ENCODE measurements at places on chromosomes 2 and 18.

GRCh38 chr2:129754831-129755230 lies 224.6 kb upstream of the RAB6C start:
- no peak for DNase-seq
- no peaks in the 10 kb centered on the region for H3K4me1 ChIP-seq
- no peak overlapping the region for H3K4me3 ChIP-seq
- H3K27ac ChIP-seq: no peak overlapping the region

DNA sequence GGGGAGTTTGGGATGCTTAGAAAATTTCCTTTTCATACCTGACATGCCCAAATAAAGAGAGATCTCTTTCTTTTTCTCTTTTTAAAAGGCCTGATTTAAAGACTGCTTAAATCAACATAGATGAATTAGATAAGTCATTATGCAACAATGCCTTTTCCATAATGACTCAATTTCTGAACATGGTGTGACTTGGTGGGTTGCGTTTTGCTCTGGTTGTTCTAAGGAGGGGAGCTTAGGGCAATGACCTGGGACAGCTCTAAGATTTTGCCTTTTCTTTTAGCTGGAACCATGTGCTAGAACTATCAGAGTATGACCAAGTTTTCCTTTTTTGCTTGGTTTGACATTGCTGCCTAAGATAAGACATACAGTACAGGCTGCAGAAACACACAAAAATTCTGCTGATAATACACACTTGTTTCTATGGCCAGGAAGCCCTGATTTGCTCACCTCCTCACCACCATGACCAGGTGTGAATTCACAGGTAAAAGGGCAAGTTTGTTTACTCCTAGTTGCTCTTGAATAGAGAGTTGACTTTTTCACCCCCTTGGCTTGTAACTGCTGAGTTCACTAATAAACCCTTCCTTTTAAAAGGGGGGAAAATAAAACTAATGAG lies 58.1 kb upstream of the IL1RL1 start:
- H3K4me3 ChIP-seq: peak overlapping the region; percentile 2
- H3K36me3 ChIP-seq: peaks cover 6% of the 10 kb centered on the region
- H3K27me3 ChIP-seq: peaks cover 2% of the 10 kb centered on the region
- H3K27ac ChIP-seq: peak overlapping the region; percentile 81
- H3K4me1 ChIP-seq: peaks cover 53% of the 10 kb centered on the region

DNA sequence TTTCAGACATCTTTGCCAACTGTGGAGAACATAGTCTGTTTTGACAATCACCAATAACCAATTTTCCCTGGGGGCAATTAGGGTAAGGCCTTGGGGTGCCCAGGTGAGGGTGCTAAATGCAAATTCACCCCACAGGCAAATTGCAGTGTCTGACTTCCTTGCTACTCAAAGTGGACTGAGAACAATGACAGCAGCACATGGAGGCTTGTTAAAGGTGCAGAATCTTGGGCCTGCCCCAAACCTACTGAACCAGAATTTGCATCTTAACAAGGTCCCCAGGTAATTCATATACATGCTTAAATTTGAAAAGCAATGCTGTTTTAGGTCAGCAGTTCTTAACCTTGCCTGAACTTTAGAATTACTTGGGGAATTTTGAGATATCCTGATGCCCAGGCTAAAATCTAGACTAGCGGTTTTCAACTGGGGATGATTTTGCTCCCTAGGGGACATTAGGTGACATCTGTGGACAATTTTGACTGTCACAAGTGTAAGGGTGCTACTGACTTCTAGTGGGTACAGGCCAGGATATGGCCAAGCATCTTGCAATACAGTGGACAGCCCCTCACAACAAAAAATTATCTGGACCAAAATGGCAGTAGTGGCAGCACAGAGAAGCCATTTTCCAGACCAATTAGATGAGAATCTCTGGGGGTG lies 80.2 kb upstream of the GCFC2 start:
- H3K4me1 ChIP-seq: no peaks in the 10 kb centered on the region
- no peaks in the 10 kb centered on the region for H3K36me3 ChIP-seq
- H3K27ac ChIP-seq: no peak overlapping the region
- H3K4me3 ChIP-seq: no peak overlapping the region
- H3K27me3 ChIP-seq: peaks cover 2% of the 10 kb centered on the region

- H3K4me3 ChIP-seq: no peak overlapping the region
- H3K27ac ChIP-seq: no peak overlapping the region
- DNase-seq: no peak
- H3K27me3 ChIP-seq: no peaks in the 10 kb centered on the region
- no peaks in the 10 kb centered on the region for H3K36me3 ChIP-seq
Measured at GRCh38 chr18:68438983-68439382, 275.9 kb downstream of the TMX3 start.

GRCh38 chr2:190722061-190722759 lies 73.3 kb downstream of the NAB1 start:
- peak overlapping the region; percentile 97 for H3K27ac ChIP-seq
- no peaks in the 10 kb centered on the region for H3K36me3 ChIP-seq
- no peaks in the 10 kb centered on the region for H3K27me3 ChIP-seq
- H3K4me1 ChIP-seq: peaks cover 61% of the 10 kb centered on the region
- DNase-seq: peak; percentile 58

DNA sequence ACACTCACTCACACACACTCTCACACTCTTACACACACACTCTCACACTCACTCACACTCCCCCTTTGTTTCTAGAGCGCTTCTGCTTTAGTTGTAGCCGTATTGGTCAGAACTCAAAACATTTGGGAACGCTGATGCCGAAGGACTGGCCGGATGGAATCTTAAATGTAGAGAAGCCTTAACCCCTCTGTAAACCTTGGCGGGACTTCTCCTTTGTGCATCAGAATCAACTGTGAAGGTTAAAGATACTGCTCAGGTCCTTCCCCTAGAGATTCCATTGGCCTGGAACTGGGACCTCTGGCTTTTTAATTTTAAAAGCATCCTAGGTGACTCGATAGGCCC lies 18.3 kb downstream of the SH3BP4 start:
- H3K27me3 ChIP-seq: peaks cover 3% of the 10 kb centered on the region
- H3K4me1 ChIP-seq: no peaks in the 10 kb centered on the region
- H3K36me3 ChIP-seq: no peaks in the 10 kb centered on the region
- H3K4me3 ChIP-seq: no peak overlapping the region
- DNase-seq: no peak

DNA sequence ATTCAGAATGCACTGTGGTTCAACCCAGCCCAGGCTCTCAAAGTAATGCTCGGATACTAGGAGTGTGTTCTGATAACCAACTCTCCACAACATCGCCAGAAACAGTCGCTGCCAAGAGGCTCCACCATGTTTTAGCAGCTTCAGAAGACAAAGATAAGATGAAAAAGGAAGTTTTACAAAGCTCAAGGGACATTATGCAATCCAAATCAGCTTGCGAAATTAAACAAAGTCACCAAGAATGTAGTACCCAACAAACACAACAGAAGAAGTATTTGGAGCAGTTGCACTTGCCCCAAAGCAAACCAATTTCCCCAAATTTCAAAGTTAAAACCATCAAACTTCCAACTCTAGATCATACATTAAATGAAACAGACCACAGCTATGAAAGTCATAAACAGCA lies 360.9 kb downstream of the XIRP2 start:
- H3K4me1 ChIP-seq: no peaks in the 10 kb centered on the region
- H3K27me3 ChIP-seq: no peaks in the 10 kb centered on the region
- no peak for DNase-seq
- H3K27ac ChIP-seq: no peak overlapping the region
- H3K36me3 ChIP-seq: no peaks in the 10 kb centered on the region

DNA sequence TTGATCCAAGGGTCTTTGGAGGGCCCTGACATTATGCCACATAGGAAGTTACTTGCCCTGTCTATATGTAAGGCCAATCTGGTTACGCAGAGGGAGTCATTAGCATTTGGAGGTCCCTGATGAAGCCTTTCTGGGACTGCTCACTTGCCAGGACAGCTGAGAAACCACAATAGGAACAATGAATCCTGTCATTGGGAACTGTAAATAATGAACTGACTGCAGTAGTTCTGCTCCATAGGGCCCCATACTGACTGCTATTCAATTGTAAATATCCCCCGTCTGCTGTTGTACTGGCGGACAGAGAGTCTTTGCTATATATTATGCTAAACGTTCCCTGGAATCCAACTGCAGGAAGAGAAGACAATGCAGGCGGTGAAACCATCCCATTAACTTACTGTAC lies 149.4 kb upstream of the DCC start:
- H3K36me3 ChIP-seq: no peaks in the 10 kb centered on the region
- H3K4me3 ChIP-seq: no peak overlapping the region
- no peak for DNase-seq
- no peaks in the 10 kb centered on the region for H3K4me1 ChIP-seq

DNA sequence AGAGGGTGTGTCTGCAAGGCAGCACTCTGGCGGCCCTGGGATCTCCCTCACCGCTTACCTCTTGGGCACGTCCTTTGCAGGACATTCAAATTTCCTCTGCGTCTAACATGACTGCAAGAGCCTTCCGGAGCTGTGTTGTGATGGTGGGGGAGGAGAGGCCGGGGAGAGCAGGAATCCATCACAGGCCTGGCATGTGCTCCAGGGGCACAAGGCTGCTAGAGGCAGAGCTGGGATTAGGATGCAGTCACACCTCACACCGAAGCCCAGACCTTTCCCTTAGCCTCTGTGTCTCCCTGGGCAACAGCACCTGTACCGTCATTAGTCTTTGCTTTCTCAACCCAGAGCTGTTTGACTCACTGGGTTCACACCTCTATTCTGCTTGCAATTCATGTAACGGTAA lies 111.3 kb downstream of the CMPK2 start:
- H3K4me1 ChIP-seq: no peaks in the 10 kb centered on the region
- H3K27me3 ChIP-seq: peaks cover 5% of the 10 kb centered on the region
- H3K36me3 ChIP-seq: no peaks in the 10 kb centered on the region
- DNase-seq: no peak
- no peak overlapping the region for H3K4me3 ChIP-seq

GRCh38 chr2:150097901-150098531 lies 389.5 kb downstream of the RND3 start:
- H3K4me1 ChIP-seq: no peaks in the 10 kb centered on the region
- no peak overlapping the region for H3K4me3 ChIP-seq
- no peak overlapping the region for H3K27ac ChIP-seq
- no peaks in the 10 kb centered on the region for H3K36me3 ChIP-seq
- H3K27me3 ChIP-seq: no peaks in the 10 kb centered on the region

DNA sequence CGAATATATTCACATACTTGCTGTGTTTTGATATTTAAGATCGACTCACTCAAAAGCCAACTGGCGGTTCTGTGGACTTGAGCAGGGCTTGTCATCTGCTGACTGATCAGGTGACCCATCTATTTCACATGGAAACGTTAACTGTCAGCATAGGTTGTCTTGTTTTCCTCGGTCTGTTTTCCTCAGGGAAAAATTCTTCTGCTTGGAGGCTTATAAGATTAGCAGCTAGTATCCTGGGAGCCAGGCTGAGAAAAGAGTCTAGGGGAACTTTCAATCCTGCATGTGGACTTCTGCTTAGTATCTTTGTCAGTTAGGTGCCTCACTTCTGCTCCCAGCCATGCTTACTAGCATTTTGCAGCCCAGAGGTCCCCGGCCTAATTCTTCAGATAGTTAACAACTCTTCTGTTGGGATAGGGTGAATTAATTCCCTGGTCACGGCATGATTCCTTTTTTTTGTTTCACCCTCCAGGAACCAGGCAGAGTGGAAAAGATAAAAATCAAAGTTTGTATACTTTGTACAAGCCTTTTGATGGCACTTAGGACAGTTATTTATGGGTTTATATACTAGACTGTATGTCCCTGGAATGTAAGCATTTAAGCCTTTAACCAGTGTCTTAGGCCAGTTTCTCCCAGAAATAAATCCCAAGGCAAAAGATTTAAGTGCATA lies 226.0 kb downstream of the GULP1 start:
- H3K36me3 ChIP-seq: no peaks in the 10 kb centered on the region
- no peak for DNase-seq
- no peak overlapping the region for H3K27ac ChIP-seq
- H3K27me3 ChIP-seq: peaks cover 4% of the 10 kb centered on the region
- no peak overlapping the region for H3K4me3 ChIP-seq

DNA sequence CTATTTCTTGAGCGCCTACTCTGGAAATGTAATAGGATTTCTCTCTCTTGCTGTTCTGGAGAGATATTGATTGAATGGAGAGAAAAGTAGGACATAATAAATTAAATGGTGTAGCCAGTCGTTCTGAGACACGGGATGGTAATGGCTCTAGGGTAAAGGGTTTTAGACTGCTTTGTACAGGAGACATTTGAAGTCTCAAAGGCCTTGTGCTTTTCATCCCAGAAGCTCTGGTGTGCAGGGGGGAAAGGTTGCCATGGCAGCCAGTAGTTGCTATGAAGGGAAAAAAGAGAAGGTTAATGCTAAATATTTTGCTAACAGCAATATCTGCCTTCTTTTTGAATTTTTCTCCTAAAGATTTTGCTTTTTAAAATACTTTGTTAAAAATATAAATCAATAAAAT lies 359.3 kb downstream of the RIT2 start:
- H3K27me3 ChIP-seq: no peaks in the 10 kb centered on the region
- no peaks in the 10 kb centered on the region for H3K4me1 ChIP-seq
- no peak overlapping the region for H3K27ac ChIP-seq
- H3K4me3 ChIP-seq: no peak overlapping the region

GRCh38 chr2:99198103-99198841 lies 17.3 kb downstream of the MRPL30 start:
- H3K4me1 ChIP-seq: no peaks in the 10 kb centered on the region
- H3K27ac ChIP-seq: no peak overlapping the region
- H3K27me3 ChIP-seq: no peaks in the 10 kb centered on the region
- H3K36me3 ChIP-seq: peaks cover 20% of the 10 kb centered on the region

DNA sequence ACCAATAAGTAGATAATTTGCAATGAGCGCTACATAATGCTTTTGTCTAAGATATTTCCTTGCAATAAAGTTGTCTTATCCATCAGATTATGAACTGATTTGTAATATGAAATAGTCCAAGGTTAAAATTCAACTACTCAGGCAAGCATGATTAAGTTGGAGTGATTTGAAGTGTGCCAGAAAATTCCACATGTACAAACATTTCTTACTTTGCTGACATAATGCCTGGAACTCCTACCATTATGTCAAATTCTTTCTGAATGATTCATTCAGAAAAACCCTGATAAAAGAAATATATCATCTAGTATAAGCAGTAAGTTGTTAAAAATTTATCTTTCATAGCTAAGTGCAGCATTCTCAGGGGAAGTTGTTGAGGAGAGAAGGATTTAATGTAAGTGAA lies 87.3 kb downstream of the CBLN2 start:
- no peak overlapping the region for H3K4me3 ChIP-seq
- no peak for DNase-seq
- H3K4me1 ChIP-seq: no peaks in the 10 kb centered on the region
- no peak overlapping the region for H3K27ac ChIP-seq
- no peaks in the 10 kb centered on the region for H3K36me3 ChIP-seq

DNA sequence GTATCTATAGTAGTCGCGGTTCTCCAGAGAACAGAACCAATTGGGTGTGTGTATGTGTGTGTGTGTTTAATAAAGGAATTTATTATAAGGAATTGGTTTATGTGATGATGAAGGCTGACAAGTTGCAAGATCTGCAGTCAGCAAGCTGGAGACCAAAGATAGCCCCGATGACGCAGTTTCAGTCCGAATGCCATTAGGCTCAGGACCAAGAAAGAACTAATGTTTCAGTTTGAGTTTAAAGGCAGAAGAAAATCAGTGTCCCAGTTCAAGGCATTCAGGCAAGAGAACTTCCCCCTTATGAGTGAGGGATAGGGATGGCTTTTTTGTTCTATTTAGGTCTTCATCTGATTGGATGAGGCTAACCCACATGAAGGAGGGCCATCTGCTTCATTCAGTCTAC lies 221.6 kb downstream of the HNMT start:
- H3K27me3 ChIP-seq: no peaks in the 10 kb centered on the region
- no peak overlapping the region for H3K27ac ChIP-seq
- H3K36me3 ChIP-seq: no peaks in the 10 kb centered on the region
- DNase-seq: no peak
- H3K4me1 ChIP-seq: no peaks in the 10 kb centered on the region

Measured in activated CD4-positive, alpha-beta T cell treated with anti-CD3 and anti-CD28 coated beads, Interleukin-2, amount 10 ng/mL, durations not matched to agents 24 days and 14 days (primary cell).